Naive B cell (primary cell): ENCODE measurements at places on chromosomes 2 and 18.

- H3K27ac ChIP-seq = no peak overlapping the region
- no peaks in the 10 kb centered on the region for H3K4me1 ChIP-seq
- DNase-seq = no peak
- peaks cover 37% of the 10 kb centered on the region for H3K36me3 ChIP-seq
- no peak overlapping the region for H3K4me3 ChIP-seq
Measured at GRCh38 chr2:54143780-54144179, 28.4 kb downstream of the ACYP2 start.

GRCh38 chr2:68834737-68835376 is 36.3 kb downstream of the BMP10 start:
- H3K27me3 ChIP-seq = no peaks in the 10 kb centered on the region
- H3K36me3 ChIP-seq = no peaks in the 10 kb centered on the region
- no peak for DNase-seq
- H3K27ac ChIP-seq = peak overlapping the region; percentile 70
- peak overlapping the region; percentile 44 for H3K4me3 ChIP-seq

- DNase-seq = no peak
- no peak overlapping the region for H3K27ac ChIP-seq
- H3K4me1 ChIP-seq = no peaks in the 10 kb centered on the region
- no peaks in the 10 kb centered on the region for H3K36me3 ChIP-seq
- H3K27me3 ChIP-seq = no peaks in the 10 kb centered on the region
Measured at GRCh38 chr18:41713969-41714825, 240.8 kb upstream of the PIK3C3 start.

- H3K4me1 ChIP-seq = peaks cover 15% of the 10 kb centered on the region
- H3K36me3 ChIP-seq = peaks cover 30% of the 10 kb centered on the region
- H3K27ac ChIP-seq = no peak overlapping the region
- no peaks in the 10 kb centered on the region for H3K27me3 ChIP-seq
Measured at GRCh38 chr2:43307046-43307445, 80.6 kb upstream of the ZFP36L2 start.

- no peaks in the 10 kb centered on the region for H3K27me3 ChIP-seq
- peaks cover 42% of the 10 kb centered on the region for H3K4me1 ChIP-seq
- peak; percentile 44 for DNase-seq
- peaks cover 38% of the 10 kb centered on the region for H3K36me3 ChIP-seq
- H3K4me3 ChIP-seq = peak overlapping the region; percentile 76
Measured at GRCh38 chr2:230441227-230441897, 25.4 kb downstream of the SP100 start.

GRCh38 chr2:43519643-43520221 is 76.1 kb downstream of the THADA start:
- peaks cover 34% of the 10 kb centered on the region for H3K4me1 ChIP-seq
- H3K27ac ChIP-seq = peak overlapping the region; percentile 42
- H3K36me3 ChIP-seq = peaks cover 3% of the 10 kb centered on the region

- H3K27ac ChIP-seq = no peak overlapping the region
- H3K27me3 ChIP-seq = peaks cover 21% of the 10 kb centered on the region
- DNase-seq = no peak
- H3K36me3 ChIP-seq = no peaks in the 10 kb centered on the region
- no peak overlapping the region for H3K4me3 ChIP-seq
Measured at GRCh38 chr2:1482981-1483380, 69.7 kb downstream of the TPO start.

DNA sequence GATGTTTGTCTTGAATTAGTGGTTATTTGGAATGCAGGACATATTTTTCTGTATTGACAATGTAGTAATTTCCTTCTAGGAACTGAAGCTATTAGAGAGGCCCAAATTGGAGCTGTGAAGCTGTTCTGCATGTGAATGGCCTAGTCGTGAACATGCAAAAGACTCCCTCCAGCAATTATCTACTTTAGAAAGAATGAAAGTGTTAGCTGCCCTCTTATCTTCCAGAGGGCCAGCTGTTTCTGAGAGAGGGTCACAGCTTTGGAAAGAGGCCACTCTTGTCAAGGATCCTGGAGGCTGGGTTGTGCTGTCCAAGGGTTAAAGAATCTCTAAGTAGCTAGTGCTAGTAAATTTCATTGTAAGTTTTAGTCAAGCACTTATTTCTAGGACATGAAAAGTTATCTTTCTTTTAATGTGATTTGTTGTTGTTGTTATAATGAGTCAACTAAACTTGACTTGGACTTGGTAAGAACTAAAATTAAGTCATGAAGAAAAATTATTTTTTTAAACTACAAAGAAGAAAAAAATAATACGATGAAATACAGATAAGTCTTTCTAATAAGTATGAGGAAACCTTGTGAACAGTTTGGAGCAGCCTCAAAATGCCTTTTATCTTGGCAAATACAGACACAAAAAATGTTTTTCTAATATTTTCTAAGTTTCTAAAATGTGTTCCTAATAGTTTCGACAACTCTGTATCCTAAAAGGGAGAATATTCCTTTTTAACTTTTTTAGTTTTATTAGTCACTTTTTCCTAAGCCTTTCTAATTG is 36.8 kb downstream of the DPP4 start:
- DNase-seq = no peak
- no peaks in the 10 kb centered on the region for H3K4me1 ChIP-seq
- no peak overlapping the region for H3K27ac ChIP-seq
- peaks cover 5% of the 10 kb centered on the region for H3K27me3 ChIP-seq
- no peak overlapping the region for H3K4me3 ChIP-seq
- H3K36me3 ChIP-seq = no peaks in the 10 kb centered on the region

- H3K27me3 ChIP-seq = no peaks in the 10 kb centered on the region
- DNase-seq = peak; percentile 66
- peak overlapping the region; percentile 96 for H3K27ac ChIP-seq
- H3K4me3 ChIP-seq = peak overlapping the region; percentile 93
- peaks cover 21% of the 10 kb centered on the region for H3K4me1 ChIP-seq
Measured at GRCh38 chr2:135875491-135876065, 665 bp downstream of the MCM6 start.

DNA sequence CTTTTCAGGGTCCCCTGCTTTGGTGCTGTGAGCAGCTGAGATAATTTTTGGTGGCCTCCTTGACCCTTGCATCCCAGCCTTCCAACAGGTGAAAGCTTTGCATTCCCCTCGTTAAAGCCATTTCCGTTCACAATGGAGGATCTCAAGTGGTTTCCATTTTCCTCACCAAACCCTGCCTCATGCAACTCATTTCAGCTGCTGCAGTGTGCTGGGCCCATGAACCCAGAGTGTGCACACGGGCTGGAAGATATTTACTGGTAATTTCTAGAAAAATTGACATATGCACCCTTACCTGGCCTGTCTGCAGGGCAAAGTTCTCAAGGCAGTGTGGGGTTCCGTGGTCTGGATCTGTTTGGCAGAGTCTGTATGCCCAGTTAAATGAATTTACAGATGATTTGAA is 246.8 kb upstream of the HS6ST1 start:
- no peaks in the 10 kb centered on the region for H3K4me1 ChIP-seq
- DNase-seq = no peak
- H3K27ac ChIP-seq = no peak overlapping the region
- H3K36me3 ChIP-seq = no peaks in the 10 kb centered on the region
- H3K4me3 ChIP-seq = no peak overlapping the region

DNA sequence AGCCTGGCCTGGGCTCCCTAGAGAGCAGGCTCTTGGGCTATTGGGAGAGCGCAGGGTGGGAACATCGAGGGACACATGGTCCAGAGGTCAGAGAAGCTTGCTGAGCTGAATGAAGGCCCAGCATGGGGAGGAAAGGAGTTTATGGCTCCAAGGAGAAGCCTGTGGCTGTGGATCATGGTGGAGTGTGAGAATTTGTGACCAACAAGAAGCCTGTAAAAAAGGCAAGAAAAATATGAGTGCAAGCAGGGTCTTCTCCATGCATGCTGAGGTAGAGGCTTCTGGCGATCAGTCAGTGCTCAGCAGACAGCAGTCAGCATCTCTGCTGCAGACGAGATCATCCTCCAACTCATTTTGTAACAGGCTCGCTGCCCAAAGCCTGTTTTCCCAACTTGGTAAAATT is 1.3 kb upstream of the SCYGR3 start:
- H3K36me3 ChIP-seq = no peaks in the 10 kb centered on the region
- H3K27ac ChIP-seq = no peak overlapping the region
- no peak for DNase-seq
- no peak overlapping the region for H3K4me3 ChIP-seq
- peaks cover 29% of the 10 kb centered on the region for H3K27me3 ChIP-seq

DNA sequence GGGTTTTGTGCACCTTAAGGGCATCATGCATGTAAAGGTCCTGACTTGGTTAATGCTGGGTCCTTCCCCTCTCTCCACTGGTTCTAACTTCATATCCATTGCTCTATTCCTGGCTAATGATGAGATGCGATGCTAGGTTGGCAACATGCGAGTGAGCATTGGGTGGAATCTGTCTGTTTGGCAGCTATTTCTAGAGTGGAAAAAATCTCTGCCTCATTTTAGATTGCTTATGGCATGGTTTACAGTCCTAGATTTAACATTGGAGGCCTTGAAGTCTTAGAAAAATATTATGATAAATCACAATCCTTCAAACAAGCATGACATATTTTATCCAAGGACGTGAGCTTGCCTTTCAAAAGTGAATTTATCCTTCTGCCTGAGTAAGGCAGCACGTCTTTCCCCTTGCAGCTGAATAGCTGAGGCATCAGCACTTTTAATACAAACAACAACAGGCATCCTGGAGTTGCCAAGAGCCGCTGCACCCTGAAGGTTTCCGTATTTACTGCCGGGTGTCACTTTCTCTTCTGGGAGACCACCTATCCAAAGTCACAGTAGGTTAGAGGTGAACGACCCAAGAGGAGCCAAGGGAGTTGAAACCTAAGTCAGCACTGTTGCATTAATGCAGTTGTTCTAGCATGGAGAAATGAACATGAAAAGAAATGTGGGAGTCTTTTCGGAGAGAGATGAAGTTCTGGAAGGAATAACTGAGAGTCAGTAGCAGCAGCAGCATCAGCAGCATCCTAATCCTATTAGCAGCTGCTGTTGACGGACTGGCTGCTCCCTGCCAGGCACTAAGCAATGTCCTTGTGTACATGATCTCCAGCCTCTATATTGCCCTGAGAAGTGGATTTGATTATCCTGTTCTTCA is 78.4 kb downstream of the MAPK4 start:
- H3K27me3 ChIP-seq = no peaks in the 10 kb centered on the region
- H3K36me3 ChIP-seq = no peaks in the 10 kb centered on the region
- H3K27ac ChIP-seq = no peak overlapping the region
- H3K4me1 ChIP-seq = no peaks in the 10 kb centered on the region

DNA sequence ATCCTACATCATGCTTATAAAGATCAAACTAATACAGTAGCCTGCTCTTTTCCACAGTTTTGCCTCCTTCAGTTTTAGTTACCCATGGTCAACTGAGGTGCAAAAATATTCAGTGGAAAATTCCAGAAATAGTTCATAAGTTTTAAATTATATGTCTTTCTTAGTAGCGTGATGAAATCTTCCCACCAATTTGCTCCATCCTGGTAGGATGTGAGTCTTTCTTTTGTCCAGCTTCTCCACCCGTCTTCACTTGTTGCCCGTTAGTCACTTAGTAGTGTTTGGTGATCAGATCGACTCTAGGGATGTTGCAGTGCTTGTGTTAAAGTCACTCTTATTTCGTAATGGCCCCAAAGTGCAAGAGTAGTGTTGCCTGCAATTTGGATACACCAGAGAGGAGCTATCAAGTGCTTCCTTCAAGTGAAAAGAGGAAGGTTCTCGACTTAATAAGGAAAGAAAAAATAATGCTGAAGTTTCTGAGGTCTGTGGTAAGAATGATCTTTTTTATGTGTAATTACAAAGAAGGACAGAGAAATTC is 57.0 kb downstream of the CEP192 start:
- H3K4me1 ChIP-seq = peaks cover 21% of the 10 kb centered on the region
- H3K36me3 ChIP-seq = peaks cover 40% of the 10 kb centered on the region
- H3K27me3 ChIP-seq = no peaks in the 10 kb centered on the region
- H3K4me3 ChIP-seq = no peak overlapping the region

DNA sequence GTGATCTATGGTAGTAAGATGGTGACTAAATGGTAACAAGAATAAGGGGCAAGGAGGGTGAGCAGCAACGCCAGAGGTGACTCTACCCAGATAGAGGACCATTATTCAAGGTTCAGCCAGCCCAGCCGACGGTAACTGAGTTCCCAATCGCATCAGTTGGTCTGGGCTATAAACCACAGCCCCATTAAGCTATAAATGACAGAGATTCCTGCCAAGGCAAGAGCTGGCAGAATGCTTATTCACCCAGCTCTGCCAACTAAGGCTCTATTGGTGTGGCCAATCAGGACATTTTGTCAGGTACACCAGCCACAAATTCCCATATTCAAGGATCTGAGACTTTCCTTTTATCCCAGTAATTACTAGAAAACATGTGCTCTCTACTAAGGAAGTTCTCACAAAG is 3.6 kb downstream of the CHN1 start:
- DNase-seq = no peak
- peaks cover 49% of the 10 kb centered on the region for H3K27me3 ChIP-seq
- H3K27ac ChIP-seq = no peak overlapping the region
- H3K4me1 ChIP-seq = peaks cover 7% of the 10 kb centered on the region
- H3K36me3 ChIP-seq = no peaks in the 10 kb centered on the region
- H3K4me3 ChIP-seq = no peak overlapping the region

DNA sequence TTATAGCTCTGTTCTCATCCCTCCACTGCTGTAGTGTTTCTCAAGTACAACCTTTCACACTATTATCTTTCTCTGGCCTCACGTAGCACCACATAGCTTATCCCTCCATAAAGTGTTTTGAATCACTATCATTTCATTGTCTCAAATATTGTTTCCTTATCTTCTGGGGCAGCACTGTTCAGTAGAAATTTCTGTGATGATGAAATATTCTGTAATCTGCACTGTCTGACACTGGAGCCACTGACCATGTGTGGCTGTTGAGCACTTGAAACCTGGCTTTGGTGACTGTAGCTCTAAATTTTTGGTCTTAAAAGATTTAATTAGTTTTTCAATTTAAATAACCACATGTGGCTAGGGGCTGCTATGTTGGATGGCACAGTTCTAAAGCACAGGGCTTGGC is 78.9 kb downstream of the CPS1 start:
- H3K36me3 ChIP-seq = no peaks in the 10 kb centered on the region
- no peaks in the 10 kb centered on the region for H3K4me1 ChIP-seq
- no peak for DNase-seq
- no peak overlapping the region for H3K27ac ChIP-seq
- no peak overlapping the region for H3K4me3 ChIP-seq

- H3K27me3 ChIP-seq = no peaks in the 10 kb centered on the region
- H3K4me3 ChIP-seq = no peak overlapping the region
- H3K27ac ChIP-seq = no peak overlapping the region
- no peaks in the 10 kb centered on the region for H3K36me3 ChIP-seq
- no peaks in the 10 kb centered on the region for H3K4me1 ChIP-seq
Measured at GRCh38 chr2:1665761-1666505, 78.4 kb downstream of the PXDN start.

- H3K27me3 ChIP-seq = no peaks in the 10 kb centered on the region
- H3K27ac ChIP-seq = no peak overlapping the region
- peaks cover 28% of the 10 kb centered on the region for H3K36me3 ChIP-seq
- H3K4me3 ChIP-seq = peak overlapping the region; percentile 56
- H3K4me1 ChIP-seq = peaks cover 46% of the 10 kb centered on the region
Measured at GRCh38 chr18:79422022-79422782, 26.5 kb downstream of the NFATC1 start.

DNA sequence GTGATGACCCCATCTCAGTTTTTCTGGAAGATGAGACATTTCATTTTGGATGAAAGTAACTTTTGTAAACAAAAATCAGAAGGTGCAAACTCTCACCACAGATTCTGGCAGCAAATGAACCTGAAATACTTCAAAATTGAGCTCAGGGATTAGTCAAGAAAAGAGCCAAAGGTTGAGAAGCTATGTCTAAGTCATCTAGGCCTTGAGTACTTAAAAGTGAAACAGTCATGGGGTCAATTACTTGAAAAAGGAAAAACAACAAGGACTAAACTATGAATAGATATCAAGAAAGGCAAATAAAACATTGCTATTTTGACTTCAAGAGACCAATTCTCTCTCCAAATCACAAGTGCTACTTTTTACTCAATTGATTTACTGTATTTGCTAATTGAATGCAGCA is 285.1 kb downstream of the RBM43 start:
- H3K36me3 ChIP-seq = no peaks in the 10 kb centered on the region
- no peak overlapping the region for H3K27ac ChIP-seq
- DNase-seq = no peak
- no peaks in the 10 kb centered on the region for H3K4me1 ChIP-seq
- no peaks in the 10 kb centered on the region for H3K27me3 ChIP-seq
